ENCODE measurements at places on chromosomes 7 and 10. TPM values are rescaled to one million over a fixed set of nuclear protein-coding genes. Genes with fewer than 3 reads are reported as not detected.

GRCh38 chr10:121500701-121501332 is 97.4 kb downstream of the FGFR2 start:
- no peak for DNase-seq

The NKX2-3 gene
- total RNA-seq, result 0.19 TPM

DNA sequence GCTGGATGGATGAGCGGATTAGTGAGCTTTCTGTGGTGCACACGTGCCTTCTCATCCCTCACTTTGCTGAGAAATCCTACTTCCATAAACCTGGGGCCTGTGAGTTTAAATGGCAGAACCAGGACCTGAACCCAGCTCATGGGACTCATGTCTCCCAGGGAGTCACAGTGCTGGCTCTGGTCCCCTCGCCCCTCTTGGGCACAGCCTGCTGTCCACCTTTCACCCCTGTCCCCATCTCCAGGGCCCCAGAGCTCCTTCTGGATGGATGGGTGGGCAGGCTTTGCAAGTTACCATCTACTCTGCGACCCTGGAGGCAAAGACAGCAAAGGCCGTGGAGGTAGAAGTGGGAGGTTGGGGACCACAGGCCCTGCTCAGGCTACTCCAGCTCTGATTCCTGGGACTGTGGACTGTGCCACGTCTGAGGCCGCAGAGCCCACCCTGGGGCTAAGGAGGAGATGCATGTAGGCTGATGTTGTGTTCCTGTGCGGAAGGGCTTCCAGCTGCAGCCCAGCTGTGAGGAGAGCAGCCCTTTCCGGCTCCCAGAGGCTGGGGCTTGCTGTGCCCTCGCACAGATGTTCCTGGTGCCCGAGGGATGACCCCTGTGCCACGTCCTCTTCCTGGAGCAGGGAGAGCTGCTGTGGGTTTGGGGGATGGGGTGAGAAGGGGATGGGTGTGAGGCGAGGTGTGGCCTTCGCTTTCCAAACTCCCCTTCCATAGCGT is 40.3 kb downstream of the PRF1 start:
- no peak for DNase-seq

The FOXL3 gene
- not detected for total RNA-seq

GRCh38 chr7:151003572-151003971 is 12.8 kb downstream of the NOS3 start:
- no peak for DNase-seq

The CDHR3 gene
- 41.1 TPM for total RNA-seq

DNA sequence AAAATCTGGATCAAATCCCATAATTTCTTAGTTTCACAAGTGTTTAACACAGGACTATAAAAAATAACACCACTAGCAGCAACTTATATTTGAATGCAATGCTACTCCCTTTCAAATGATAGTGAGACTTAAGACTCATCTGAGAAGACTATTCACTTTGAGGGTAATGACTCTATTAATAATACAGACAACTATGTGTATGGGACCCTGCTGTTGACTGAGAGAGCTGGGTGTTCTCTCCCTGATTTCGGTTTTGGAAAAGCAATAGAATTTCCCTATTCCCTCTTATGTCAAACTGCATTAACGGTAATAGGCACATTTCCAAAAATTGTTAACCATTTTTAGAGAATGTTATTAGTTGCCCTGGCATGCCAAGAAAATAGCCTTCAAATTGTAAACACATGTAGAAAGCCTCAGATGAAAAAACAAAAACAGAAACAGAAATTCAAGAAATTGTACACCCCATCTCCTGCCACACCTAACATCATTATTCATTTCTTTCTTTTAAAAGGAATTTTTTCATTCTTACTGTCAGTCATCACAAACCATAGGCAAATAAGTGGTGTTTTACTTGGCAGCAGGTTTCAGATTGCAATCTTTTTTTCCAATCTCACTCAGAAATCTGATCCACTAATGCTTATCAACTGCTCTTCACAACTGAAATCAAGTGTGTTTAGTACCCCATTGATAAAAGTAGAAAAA is 153.7 kb downstream of the TFPI2 start:
- no peak for DNase-seq

The INMT gene
- total RNA-seq, result 172 TPM

Data from esophagus muscularis mucosa (tissue), 4 donors.